Ovary (tissue), 10 donors: ENCODE measurements at places on chromosomes 6 and 20. TPM values are rescaled to one million over a fixed set of nuclear protein-coding genes. Genes with fewer than 3 reads are reported as not detected.

DNA sequence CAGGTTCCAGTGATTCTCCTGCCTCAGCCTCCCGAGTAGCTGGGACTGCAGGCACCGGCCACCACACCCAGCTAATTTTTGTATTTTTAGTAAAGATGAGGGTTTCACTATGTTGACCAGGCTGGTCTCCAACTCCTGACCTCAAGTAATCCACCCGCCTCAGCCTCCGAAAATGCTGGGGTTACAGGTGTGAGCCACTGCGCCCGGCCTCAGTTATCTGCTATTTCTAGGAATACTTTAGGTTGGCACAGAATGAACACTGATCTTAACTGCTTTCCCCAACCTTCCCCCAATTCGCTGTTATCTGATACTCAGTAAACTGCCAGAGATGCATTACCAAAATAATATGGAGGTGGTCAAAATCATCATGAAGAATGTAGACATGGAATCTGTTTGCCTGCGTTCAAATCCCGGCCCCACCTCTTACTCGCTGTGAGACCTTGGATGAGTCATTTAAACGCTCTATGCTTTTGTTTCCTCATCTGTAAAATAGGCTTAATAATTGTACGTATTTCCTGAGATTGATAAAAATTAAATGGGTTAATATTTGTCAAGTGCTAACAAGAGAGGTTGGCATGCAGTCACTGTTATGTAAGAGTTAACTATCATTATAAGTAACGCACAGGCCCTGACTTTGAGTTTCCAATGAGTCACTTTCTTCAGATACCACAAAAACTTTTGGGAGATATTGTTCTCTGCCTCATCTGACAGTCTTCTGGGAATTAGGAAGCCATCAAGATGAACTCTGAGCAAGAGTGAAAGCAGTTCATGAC, 44.5 kb upstream of the NCOA3 start:
- no peaks in the 10 kb centered on the region for H3K27me3 ChIP-seq
- no peak overlapping the region for H3K27ac ChIP-seq
- no peaks in the 10 kb centered on the region for H3K36me3 ChIP-seq
- no peak for DNase-seq

DNA sequence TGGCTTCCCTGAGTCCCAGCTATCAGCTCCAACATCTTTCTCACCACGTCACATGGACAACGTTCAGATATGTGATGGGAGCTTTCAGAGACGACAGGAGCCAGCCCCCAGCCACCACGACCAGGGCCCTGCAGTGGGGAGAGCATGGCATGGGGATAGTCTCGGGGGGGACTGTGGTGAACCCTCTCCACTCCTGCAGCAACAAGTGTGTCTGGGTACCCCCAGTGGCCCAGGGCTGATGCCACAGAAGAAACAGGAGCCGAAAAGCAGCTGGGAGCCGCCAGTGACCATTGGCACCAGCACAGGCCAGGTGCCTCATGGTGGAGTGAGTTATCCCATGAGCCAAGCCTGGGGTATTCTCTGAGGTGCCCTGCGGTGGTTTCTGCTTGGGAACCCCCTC, 339.7 kb downstream of the TAF4 start:
- H3K4me1 ChIP-seq = no peaks in the 10 kb centered on the region
- no peak overlapping the region for H3K27ac ChIP-seq
- H3K27me3 ChIP-seq = no peaks in the 10 kb centered on the region

GRCh38 chr6:75142721-75143120, 63.1 kb downstream of the COL12A1 start:
- H3K27me3 ChIP-seq = no peaks in the 10 kb centered on the region
- H3K27ac ChIP-seq = no peak overlapping the region
- no peaks in the 10 kb centered on the region for H3K36me3 ChIP-seq
- DNase-seq = no peak
- H3K4me3 ChIP-seq = no peak overlapping the region

DNA sequence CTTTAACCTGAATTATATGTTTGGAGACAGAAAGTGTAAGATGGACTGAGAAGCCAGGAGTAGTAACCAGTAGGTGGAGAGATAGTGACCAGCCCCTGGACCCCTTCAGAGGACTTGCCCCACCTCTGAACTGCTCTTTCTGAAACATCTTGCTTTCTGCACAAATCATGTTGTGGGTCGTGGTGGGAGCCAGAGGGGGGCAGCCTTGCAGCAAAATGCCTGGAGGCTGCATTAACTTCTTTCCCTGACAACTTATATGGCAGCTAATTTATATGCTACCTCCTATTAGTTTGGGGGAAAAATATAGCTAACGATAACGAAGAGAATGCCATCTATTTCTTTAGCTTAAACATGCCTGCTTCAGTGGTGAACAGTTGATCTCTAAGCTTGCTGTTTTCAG, 859.8 kb downstream of the MAFB start:
- no peak overlapping the region for H3K27ac ChIP-seq
- DNase-seq = no peak
- H3K4me1 ChIP-seq = no peaks in the 10 kb centered on the region
- H3K27me3 ChIP-seq = no peaks in the 10 kb centered on the region
- no peak overlapping the region for H3K4me3 ChIP-seq
- H3K36me3 ChIP-seq = no peaks in the 10 kb centered on the region

DNA sequence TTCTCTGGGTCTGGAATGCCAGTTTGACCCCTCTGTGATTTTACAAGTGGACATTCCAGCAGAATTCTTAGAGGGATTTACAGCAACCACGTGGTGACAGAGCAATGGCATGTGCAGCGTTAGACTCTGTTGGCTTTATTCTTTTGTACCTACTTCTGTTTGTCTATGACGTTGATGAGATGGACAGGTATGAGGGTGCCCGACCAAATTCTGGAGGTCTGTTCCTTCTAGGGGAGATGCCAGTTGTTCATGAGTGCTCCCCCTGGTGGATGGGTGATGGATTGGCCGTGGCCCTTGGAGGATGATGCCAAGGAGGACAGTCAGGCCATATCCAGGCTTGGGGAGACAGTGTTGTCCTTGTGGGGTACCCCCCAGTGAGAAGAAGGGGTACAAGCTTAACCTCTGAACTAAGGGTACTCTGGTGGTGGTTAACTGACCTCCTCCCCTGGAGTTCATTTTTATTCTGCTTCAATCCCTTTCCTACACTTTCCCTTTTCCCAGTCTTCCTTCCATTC, 198.6 kb downstream of the DTNBP1 start:
- no peaks in the 10 kb centered on the region for H3K36me3 ChIP-seq
- no peak overlapping the region for H3K27ac ChIP-seq
- no peaks in the 10 kb centered on the region for H3K27me3 ChIP-seq
- H3K4me3 ChIP-seq = no peak overlapping the region
- no peak for DNase-seq

DNA sequence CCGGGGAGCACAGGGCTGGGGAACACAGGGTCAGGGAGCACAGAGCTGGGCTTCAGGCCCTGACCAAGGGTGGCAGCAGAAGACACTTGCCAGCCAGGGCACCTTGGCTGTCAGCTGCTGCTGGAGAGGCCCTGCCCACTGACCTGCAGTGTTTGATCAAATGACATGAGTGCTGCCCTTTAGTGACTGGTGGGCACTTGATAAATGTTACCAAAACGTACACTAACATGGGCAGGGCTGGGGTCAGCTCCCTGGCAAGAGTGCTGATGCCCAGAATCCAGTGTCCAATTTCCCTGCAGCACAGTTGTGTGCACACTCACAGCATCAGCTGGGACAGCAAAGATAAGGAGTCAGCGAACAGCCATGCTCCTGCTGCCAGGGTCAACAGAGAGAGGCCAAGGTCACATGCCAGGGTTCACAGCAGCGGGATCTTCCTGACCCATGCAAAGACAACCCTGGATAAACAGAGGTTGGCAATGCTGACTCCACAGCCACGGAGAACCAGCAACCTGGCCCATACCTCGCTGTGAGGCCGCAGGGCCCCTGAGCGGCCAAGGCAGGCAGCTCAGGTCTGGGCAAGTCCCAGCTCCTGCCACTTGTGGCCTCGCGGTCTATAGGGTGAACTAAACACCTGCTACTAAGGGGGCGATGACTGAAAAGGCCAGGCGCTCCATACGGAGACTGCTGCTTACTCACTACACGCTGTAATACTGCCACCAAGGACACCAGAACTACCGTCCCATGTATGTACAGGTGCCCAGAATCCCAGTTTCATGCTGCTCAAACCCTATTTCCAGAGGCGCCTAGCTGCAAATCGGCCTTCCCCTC, 46.3 kb downstream of the NINL start:
- peak overlapping the region; percentile 24 for H3K4me3 ChIP-seq
- DNase-seq = no peak
- H3K27me3 ChIP-seq = no peaks in the 10 kb centered on the region
- no peaks in the 10 kb centered on the region for H3K36me3 ChIP-seq
- H3K27ac ChIP-seq = no peak overlapping the region

The MUCL3 gene
- not detected for total RNA-seq

The LTV1 gene
- 20.4 TPM for total RNA-seq

The C6orf118 gene
- total RNA-seq = 0.72 TPM

The GMPR gene
- 47.5 TPM for total RNA-seq

The FILIP1 gene
- 1.8 TPM for total RNA-seq
